ENCODE measurements at places on chromosomes 16 and 17.

DNA sequence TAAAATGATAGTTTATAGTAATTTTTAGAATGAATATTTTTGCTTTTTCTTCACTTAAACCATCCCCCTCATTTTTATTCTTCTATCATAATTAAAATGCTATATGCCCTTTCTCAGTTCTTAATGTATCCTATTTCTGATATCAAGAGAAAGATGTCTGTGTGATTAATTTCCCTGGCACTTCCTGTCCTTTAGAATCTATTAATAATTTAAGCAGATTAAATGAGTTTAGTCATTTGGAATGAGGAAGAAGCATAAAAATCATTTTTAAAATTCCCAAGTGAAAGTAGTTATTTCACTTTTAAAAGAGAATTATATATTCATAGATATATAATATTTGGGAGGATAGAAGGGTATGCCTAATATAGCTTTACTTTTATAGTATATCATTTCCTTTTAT lies 27.8 kb upstream of the CDR2 start:
- no peak for DNase-seq

DNA sequence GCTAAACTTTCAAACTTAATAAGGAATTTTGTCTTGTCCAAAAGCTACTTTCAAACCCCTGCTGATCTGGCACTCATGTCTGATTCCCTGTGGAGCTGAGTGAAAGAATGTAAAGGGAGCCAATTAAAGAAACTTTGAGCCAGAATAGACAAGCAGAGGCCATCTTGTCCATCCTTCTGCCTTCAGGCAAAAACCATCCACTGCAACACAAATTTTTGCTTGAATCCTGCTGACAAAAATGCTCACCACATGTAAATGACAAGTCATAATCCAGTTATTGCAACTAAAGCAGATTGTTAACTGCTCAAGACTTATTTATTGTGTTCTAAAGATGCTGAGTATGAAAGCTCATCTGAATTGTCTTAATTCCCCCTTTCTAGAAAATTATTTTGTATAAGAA lies 124.0 kb upstream of the HLF start:
- DNase-seq = no peak

DNA sequence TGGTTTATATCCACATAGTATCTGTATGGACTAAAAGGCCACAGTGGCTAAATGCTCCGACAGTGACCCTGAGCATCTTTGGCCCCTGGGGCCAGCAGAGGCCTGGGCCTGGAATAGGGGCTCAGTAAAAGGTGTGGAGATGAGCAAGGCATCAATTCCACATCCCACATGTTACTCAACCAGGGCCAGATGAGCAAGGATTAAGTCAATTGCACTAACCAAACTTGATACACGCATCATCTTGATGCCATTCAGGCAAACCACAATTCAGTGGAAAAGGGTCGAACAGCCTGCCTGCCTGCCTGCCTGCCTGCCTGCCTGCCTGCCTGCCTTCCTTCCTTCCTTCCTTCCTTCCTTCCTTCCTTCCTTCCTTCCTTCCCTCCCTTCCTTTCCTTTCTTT lies 53.5 kb upstream of the DNAJA2 start:
- DNase-seq = no peak

GRCh38 chr17:15920758-15921239 lies 24.1 kb upstream of the ADORA2B start:
- DNase-seq = no peak

- peak; percentile 71 for DNase-seq
These were observed 503 bp upstream of the PLCD3 start for GRCh38 chr17:45132572-45133463.

DNA sequence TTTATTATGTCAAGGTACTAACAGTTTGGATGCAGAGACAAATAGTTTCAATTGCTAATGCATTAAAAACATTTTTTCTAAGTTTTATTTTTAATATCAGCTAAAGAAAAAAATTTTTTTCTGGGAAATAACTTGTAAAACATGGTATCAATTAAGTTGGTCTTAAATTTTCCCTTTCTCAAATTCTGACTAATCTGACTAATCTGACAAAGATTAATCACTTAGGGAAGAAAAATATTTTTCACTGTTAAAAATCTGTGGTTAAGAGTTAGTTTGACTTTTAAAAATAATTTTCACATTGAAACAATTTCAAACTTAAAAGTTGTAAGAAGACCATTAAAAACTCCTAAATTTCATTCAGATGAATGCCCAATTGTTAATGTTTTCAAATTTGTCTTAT lies 74.6 kb downstream of the MYO1D start:
- no peak for DNase-seq

- no peak for DNase-seq
These were observed 107.9 kb upstream of the ZNF469 start for GRCh38 chr16:88274847-88275246.

DNA sequence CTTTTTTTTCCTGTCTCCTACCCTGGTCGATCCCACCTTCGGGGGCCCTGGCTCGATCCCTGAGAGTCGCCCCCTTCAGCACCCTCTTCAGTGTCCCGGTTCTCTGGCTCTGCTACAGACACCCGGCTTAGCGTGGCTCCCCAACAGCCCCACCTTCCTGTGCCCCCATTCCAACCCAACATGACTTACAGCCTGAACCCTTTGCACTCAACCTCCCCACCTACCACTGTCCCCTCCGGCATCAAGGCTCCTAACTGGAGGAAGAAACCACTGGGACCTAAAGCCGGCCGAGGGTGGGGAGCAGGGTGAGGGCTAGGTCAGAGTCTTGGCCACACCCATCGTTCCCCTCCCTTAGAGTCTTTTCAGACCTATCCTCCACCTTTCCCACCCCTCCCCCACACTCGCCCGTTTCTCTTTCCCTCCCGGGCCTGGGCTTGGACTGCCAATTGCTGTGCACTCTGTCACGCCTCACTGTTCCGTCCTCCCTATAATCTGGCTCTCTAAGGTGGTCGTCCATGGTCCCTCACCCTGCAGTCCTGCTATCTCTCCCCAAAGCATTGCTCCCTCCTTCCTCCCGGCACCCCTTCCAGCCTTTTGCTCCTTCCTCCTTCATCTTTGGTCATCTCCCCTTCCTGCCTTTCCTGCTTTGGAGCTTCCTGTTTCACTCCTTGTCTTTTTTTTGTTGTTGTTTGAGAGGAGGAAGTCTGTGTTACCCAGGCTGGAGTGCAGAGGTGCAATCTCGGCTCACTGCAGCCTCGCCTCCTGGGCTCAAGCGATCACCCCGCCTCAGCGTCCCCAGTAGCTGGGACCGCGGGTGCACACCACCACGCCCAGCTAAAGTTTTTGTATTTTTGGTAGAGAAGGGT lies 890 bp upstream of the CLDN7 start:
- no peak for DNase-seq

DNA sequence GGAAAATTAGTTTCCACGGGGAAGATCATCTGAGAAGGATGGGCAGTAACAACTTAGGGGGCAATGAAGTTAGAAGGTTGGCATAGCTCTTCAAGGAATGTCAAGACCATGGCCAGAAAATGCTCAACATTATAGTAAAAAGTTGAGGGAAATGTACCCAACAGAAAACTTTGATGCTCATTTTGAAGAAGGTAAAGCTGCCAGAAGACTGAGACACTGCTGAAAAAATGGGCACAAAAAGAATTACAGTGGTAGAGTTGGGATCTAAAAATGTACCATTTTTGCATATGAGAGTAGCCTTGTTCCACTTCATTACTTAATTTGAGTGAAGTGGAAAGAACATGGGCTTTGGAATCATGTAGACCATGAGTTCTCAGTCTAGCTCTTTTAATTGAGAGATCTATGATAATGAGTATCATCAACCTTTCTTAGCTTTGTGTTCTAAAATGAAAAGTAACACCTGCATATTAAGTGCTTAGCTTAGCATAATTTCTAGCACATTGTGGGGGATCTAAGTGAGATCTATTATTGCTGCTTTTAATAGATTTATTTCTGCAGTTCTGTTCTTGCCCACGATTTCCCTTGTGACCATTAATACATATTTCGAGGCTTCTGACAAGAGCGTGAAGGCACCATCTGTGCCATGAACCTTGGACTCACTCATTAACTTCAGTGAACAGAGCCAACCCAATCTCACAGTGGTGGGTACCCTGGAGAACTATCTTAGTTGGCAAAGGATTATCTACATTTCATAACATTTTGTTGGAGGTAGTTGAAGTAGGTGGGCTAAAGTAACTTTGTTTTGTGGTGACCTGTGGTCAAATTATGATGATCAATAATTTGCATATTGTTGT lies 3.0 kb downstream of the NACA2 start:
- DNase-seq = no peak

DNA sequence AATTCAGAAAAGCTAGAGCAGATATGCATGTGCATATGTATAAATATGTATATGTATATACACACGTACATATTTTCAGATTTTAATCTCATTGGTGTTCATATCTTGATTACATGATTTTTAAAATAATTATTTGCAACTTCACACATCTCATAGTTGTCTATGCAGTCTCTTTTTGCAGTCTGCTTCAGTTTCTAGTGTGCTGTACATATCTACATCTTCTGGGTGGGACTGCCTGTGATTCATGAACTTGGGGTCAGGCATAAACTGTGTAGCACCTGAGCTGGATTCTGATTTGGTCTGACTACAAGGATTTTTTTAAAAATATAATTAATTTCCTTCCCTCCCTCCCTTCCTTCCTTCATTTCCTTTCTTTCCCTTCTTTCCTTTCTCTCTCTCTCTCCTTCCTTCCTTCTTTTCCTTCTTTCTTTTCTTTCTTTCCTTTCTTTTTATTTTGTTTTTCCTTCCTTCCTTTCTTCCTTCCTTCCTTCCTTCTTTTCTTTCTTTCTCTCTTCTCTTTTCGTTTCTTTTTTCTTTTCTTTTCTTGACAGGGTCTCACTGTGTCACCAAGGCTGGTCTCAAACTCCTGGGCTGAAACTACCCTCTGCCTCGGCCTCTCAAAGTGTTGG lies 96.5 kb downstream of the TANGO6 start:
- DNase-seq = no peak

- DNase-seq = no peak
These were observed 8.0 kb upstream of the GNA13 start for GRCh38 chr17:65064452-65065019.

DNA sequence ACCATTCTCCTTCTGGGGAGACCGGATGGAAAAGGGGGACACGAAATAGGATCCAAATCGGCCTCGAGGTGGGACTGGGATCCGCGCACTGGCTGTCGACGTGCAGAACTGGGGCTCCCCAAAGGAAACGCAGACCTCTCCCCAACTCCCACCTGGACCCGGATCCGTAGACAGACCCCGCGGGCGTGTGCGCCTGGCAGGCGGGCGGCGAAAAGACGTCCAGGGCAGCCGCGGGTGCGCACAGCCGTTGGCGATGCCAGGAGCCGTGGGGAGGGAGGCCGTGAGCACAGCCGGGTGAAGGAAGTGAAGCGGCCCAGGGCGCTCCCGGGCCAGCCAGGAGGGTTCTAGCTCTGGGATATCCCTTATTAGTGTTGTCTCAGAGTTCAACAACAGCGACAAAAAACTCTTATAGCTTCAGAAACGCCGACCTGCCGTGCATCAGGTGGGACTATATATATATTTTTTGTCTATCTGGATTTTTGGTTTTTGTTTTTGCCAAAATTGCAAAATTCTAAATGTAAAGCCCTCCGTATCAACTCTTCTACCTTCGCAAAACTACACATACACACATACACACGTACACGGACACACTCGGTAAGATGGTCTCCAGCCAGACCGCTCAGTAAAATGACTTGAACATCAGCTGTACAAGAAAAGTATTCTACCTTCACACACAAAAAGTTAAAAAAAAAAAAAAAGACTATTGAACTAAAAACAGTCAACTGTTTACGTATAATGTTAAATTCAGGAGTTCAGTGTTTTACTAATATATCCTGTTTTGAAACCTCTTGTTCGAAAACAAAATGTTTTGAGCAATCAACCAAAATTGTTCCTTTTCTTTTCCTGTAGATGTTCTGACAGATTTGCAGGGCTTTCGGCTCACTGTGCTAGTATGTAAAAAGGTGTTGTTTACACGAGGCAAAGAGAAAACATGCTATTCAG lies 5.2 kb upstream of the AATF start:
- no peak for DNase-seq

GRCh38 chr16:81457326-81458133 lies 12.9 kb downstream of the CMIP start:
- DNase-seq = no peak

DNA sequence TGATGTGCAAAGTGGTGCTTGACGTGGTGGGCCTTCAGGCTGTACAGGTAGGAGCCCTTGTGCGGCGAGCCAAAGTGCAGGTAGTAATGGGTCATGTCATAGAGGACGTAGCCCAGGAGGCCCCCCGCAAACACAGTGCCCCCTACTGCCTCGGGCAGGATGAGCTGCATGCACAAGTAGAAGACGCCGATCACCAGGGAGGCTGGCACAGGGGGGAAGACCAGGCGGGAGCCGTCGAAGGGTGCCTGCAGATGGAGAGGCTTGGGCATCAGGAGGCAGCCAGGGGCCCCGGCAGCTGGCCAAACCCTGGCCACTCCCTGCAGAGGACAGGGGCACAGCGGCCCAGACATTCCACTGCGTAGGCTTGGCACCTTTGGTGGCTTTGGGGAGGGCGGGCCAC lies 15.7 kb upstream of the MLKL start:
- no peak for DNase-seq

DNA sequence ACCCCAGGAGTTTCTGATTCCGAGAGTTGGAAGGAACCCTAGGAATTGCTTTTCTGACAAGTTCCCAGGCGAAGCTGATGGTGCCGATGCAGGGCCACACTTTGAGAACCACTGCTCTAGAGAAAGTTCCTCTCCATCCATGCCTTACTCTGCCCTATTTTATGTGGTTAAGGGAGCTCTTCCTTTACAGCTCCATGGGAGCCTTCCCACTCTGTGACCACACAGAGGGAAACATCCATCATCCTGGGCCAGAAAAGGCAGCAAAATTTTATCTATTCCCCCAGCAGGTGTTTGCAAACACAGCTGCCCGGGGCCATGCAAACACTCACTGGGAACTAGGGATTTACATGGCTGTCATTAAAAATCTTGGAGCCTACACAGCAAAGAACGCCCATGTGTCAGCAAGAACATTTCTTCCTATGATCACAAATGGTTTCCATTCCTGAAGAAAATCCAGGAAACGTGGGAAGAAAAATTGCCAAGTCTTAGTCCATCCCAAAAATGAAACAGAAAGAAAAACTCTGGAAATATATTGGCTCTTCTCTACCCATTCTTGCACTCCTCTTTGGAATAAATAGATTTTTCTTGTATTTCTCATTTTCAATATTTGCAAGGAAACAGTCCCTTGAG lies 252.7 kb downstream of the PMP22 start:
- DNase-seq = no peak

- no peak for DNase-seq
These were observed 344.9 kb upstream of the TNRC6C start for GRCh38 chr17:77613627-77614026.
